Cortex of kidney (tissue), 1 donor: ENCODE measurements at places on chromosomes 6 and 20.

GRCh38 chr6:159887146-159887545 is 3.6 kb upstream of the MAS1 start:
- DNase-seq, result no peak

- DNase-seq, result no peak
These were observed 188.3 kb downstream of the BMP7 start for GRCh38 chr20:57078116-57078515.

DNA sequence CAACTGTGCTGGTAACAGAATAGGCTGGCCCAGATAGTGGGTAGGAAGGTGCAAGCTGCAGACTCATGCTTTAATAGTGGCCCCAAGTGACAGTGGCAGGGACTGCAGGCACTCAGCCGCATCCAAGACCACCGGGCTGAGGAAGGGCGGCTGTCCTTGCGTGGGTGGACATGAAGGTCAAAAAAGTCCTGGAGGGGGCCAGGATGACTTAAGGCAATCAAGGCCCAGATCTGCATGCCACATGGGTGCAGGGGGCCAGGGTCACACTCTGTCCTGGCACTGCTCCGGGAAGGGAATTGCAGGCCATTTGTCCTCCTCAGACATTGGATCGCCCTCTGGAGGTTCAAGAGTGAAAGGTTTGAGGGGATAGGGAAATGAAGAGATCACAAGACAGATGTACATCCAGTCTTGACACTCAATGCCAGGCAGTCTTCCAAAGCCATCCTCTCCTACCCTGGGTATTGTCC is 10.4 kb upstream of the VNN2 start:
- DNase-seq, result no peak

DNA sequence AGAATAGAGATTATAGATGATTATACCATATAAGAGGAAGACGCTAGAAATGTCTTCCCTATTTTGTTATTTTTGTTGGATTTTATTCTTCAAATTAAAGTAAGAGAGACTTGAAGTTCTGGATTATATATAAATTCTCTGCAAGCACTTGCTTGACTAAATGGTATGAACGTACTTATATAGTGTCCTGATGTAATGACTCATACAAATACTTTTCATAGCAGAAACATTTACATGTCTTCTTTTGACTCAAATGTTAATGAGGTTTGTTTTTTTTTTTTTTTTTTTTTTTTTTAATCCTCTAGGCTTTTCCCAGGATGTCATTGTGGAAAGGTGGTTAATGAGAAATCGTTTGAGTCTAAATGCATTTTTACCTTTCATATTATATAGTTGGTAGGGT is 55.0 kb downstream of the PDE7B start:
- DNase-seq, result no peak

GRCh38 chr6:168145747-168146596 is 67.0 kb upstream of the FRMD1 start:
- no peak for DNase-seq

DNA sequence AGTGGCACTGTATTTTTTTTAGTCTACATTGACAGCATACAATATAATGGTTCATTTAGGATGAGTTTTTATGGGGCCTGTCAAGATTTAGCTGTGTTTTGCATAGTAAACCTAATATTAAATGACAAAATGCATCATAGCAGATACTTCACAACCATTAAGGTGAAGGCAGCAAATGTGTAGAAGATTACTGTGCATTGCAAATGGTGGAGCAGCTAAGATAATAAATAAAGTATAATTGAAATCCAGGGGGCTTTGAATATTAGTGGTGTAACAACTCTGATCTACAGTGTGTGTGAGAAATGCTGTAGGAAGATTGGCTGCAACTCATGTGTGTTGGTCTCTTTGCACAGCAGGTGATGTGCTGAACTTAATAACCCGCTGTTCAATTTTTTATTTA is 801.9 kb upstream of the CITED2 start:
- no peak for DNase-seq
